ENCODE measurements at places on chromosomes 5 and 9.

DNA sequence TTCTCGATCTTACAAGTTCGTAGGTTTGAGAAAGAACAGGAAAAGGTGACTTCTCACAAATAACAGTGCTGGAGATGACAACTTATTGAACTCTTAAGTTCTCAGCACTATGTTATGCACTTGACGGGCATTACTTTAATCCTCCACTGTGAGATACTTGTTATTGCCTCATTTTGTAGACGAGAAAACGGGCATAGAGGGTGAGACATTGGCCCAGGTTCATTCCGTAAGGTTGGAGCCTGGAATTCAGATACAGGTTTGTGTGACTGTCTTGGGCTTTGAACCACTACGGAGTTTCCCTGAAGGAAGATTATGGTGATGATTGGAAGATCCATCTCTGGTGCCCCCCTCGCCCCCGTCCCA lies 657 bp downstream of the MAT2B start:
- no peak for DNase-seq

DNA sequence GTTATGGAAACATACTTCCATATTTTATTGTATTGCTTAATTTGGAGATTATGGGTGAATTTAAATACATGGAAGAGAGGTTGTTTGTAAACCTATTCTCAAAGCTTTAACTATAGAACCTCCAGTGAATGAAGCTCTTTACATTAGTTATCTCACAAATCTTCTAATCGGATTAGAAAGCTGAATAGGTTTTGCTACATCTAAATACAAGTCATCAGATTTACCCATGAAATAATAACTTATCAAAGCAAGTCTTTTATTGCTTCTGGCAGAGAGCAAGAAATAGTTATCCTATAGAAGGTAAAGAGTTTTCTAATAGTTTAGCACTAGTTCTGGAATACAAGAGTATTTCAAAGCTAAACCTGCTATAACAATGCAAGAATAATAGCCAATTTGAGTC lies 104.4 kb upstream of the SREK1 start:
- no peak for DNase-seq

GRCh38 chr5:91194824-91195381 lies 188.2 kb downstream of the ARRDC3 start:
- no peak for DNase-seq

DNA sequence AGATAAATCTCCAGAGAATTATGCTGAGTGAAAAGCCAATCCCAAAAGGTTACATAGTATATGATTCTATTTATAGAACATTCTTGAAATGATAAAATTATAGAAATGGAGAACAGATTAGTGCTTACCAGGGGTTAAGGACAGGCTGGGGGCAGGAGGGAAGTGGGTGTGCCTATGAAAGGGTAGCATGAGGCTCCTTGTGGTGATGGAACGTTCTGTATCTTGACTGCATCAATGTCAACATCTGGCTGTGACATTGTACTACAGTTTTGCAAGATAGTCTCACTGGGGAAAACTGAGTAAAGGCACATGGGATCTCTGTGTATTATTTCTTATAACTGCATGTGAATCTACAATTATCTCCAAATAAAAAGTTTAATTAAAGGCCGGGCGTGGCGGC lies 22.3 kb downstream of the ORM2 start:
- DNase-seq: no peak

DNA sequence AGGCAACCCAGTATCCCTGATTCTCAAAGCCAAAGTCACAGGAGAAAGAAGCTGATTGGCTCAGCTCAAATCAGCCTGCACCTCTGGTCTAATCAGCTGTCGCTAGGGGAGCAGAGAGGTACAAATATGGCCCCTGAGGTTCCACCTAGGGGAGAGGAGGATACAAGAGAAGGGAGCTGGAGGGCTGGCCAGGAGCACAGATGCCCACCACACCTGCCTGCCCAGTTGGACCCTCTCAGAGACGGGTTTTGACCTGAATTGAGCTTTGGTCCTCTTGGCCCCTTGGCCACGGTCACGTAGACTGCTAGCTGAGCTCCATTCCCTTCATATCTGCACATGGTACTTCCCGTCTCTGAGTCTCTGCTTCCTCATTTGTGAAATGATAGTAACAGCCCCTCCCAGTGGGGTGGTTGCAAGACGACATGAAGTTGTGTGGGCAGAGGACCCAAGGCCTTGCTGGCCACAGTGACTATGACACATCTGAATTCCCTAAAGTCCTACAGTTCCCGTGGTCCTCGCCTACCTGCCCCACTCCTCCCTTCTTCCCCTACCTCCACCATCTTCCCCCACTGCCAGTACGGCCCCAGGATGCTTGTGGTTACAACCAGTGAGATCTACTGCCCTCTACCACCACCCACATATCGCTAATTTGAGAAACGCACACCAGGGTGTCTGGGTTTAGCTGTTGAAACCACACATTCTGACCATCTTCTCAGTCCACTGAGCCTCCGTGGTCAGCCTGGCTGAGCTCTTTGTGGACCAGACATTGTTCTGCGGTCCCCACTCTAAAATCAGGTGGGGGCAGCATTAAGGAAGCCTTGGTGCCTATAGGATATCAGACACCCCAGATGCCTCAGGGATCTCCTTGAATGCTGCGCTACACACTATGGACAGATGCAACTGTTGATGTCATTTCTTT lies 60.3 kb upstream of the NEK6 start:
- no peak for DNase-seq

DNA sequence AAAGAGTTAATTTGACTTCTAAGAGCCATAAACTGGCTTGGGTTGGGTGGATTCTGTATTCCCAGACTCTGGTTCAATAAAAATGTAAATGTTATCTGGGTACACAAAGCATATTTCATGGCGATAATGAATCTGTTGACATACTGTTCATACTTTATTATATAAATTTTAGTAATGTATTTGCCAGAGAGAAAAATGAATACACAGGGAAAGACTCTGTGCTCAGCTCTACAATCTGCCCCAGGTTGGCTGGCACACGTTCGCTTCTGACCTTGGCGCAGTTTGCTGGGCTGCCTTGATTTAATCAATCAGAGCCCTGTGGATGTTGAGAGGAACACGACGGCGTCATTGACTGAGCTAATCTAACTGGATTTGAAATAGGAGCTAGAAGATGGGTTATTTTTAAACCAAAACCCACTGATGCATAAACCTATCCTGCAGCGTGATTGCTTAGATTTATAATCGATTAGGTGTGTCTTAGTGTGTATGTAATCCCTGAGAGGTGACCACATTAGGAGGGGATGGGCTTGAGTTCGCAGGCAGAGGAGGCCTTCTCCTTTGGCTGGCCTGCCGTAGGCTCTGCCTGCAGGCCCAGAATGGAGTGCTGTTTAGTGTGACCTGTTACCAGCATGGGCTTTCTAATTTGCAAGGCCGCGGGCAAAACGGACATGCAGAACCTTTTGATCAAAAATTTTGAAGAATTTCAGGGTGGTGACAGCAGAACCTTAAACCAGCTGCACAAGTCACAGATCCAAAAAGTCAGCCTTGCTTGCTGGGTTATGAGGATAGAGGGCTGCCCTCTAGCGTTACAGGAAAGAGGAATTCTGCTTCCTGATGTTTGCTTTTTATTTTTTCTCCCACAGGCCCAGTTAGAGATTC lies 3.9 kb upstream of the ADCY2 start:
- DNase-seq: no peak

- DNase-seq: no peak
Measured at GRCh38 chr9:113872485-113873143, 3.5 kb upstream of the ZNF618 start.

GRCh38 chr5:141272906-141273305 lies 27.7 kb downstream of the PCDHB15 start:
- DNase-seq: no peak

DNA sequence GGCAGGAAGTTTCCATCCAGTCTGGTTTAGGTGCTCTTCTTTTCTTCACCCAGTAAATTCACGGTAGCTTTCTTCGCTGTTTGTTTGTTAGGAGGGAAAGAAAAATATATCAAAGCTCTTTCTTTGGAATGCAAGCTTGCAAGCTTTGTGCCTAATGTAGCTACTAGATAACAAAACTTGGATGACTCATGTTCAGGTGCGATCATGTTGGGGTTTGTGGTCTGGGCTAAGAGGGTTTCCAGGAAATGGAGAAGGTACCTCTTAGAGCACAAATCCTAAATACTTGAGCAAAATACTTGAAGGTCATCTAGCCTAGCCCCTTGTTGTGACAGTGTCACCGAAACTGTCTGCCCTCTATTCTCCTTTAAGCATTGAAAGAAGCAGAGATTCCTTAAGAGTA lies 17.7 kb downstream of the SRP19 start:
- no peak for DNase-seq

DNA sequence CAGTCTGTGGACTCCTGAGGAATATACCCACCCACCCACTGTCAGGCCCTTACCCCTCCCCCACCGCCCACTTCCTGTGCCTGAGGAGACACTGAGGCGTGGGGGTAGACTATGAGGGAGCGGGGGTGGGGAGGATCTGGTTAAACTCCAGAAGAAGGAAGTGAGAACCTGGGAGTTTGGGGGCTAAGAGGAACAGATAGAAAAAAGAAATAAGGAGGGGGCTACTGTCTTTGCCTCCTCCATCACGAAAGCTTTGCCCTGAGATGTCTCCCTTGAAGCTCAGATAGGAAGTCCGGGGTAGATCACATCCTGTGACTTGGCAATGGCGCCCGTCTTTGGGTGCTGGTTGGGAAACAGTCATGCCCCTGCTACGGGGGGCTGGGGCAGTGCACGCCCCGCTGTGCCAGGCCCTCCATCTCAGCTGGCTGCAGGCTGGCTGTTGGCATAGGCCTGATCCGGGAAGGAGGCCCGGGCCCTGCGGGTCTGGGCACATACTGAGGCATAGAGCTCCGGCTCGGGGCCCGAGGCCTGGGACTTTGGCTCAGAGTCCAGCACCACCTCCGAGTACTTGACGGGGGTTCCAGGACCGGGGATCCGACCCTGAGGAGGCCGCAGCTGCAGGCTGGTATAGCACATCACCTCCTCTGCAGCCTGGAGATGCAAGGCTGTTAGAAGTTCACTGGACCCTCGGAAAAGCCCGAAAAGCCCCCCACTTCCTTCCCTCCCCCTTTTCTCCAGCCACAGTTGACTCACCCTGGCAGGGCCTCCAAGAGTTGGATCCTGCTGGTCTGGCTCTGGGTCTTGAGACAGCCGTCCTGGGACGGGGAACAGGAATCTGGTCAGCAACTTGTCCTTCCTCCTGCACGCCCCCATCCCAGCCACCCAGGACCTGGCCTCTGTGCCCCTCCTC lies 1.0 kb downstream of the SIT1 start:
- DNase-seq: no peak

DNA sequence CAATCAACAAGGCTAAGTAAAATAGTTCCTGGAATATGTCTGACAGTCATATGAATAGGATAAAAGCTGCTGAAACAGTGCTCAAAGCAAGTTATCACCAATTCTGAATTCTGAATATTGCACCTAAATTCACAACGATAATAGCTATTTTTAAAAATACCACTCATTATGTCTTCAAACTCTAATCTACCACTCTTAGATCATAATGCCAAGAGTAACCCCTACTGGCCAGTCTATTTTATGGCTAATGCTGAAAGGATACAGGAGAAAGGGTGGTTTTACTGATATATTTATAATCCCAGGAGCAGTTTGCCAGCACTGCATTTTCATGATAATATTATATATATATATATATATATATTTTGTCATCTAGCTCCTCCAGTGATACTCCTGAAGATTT lies 232.8 kb downstream of the PDE4D start:
- DNase-seq: no peak

DNA sequence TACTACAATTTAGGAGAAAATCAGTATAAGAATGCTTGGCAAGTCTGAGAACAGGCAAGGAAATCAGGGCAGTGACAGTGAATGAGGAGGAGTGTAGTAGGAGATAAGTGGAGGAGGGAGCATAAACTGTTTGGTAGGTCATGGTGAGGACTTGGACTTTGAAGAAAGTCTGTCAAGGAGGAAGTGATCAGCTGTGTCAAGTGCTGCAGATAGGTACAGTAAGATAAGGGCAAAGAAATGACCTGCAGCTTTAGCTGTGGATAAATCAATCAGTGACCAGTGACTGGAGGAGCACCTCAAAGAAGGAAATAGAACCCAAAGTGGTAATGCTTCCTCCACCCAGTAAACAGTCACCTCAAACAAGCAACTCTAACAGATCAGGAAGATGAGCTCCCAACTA lies 106.3 kb downstream of the RAPGEF6 start:
- DNase-seq: no peak

DNA sequence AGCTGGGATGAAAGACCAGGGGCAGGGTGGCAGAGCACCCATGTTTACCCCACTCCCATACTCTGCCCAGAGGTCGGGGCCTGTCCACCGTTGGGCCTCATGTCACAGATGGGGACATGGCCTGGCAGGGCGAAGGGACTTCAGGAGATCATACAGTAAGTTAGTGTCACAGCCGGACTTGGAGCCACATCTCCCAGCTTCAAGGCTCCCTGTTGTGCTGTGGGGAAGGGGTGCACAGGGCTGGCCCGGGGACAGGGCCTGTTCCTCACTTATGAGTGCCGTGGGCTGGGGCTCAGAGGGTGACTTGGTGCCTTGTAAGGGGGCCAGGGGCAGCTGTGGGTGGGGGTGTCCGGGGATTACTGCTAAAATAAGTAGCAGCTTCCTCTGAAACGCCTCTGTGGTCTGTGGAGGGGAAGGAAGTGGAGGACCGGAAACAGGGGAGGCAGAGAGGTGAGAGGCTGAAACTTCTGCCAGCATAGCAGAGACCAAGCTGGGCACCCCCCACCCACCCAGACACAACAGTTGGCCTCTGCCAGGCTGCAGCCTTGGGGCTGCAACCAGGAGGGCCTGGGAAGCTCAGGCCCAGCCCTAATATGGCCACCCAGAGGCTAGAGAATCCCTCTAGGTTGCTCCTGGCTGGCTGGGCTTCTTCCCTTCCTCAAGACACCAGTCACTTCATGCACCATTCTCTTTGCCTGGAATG lies 41.1 kb upstream of the NEK6 start:
- no peak for DNase-seq

DNA sequence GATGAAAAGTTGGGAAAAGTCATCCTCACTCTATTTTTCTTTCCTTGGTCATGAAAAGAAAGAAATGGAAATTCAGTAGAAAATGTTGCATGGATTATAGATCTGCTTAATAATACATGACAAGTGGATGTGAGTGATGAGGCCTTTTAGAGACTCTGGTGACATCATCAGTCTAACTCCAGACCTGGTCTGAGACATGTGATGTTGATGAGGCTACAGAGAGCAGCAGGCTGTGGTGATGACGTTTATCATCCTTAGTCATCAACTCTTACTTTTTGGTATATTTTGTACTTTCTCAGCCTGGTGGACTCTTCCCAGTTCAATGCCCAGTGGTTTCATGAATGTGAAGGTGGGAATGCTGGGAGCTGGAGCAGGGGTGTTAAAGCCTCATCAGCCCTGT lies 116.4 kb downstream of the TTLL11 start:
- DNase-seq: no peak
